Stimulated activated CD4-positive, alpha-beta T cell treated with anti-CD3 and anti-CD28 coated beads, Interleukin-4, amount 100 ng/mL, for 48 hours (primary cell): ENCODE measurements at places on chromosomes 2 and 18.
A peak's percentile ranks its signal among the peaks of the same experiment; 100 is the strongest.

GRCh38 chr18:35071819-35072247 is 30.6 kb downstream of the MAPRE2 start:
- no peak for DNase-seq

DNA sequence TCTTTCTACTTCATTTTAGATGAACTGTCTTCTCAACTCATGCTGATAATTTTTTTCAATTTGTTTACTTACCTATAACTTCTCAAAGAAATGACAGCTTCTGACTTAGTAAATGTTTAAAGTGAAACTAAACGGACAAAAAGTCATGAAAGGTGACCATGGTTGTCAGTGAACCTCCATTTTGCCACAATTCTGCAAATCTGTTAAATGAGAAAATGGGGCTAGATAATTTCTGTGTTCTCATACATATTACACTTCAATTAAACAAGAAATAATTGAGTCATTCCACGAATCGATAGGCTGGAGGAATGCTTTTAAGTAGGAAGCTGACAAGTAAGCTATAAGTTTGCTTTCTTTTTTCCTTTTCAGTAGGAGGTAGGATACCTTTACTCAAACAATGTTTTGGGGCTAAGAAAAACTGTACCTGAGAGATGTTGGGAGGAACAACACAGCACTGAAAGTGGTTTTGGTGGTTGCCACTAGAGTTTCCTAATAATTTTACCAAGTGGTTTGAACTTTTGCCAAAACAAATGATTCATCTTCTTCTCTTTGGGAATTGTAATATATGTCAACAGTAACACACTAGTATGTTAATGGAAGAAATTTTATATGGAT is 17.1 kb downstream of the DYNAP start:
- no peak for DNase-seq

- DNase-seq = no peak
Measured at GRCh38 chr2:156687715-156688114, 251.5 kb downstream of the GPD2 start.

GRCh38 chr2:217244815-217245214 is 385.0 kb upstream of the TNP1 start:
- DNase-seq = no peak

DNA sequence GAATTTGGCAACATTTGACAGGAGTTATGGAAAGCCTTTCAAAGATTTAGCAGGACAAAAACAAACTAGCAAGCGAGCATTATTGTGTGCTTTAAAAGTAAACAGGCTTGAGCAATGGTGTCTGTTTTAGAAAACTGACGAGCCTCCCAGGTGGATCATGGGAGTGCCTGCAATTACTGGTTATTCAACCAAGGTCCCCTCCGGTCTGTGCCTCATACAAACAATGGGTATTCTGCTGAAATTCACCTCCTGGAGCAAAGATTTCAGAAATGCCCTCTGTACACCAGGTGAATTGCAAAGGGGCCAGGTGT is 22.4 kb downstream of the RTP5 start:
- DNase-seq = no peak

GRCh38 chr2:70340761-70341476 is 39.1 kb upstream of the FAM136A start:
- DNase-seq = no peak

GRCh38 chr2:104378853-104379374 is 475.0 kb upstream of the POU3F3 start:
- DNase-seq = no peak

DNA sequence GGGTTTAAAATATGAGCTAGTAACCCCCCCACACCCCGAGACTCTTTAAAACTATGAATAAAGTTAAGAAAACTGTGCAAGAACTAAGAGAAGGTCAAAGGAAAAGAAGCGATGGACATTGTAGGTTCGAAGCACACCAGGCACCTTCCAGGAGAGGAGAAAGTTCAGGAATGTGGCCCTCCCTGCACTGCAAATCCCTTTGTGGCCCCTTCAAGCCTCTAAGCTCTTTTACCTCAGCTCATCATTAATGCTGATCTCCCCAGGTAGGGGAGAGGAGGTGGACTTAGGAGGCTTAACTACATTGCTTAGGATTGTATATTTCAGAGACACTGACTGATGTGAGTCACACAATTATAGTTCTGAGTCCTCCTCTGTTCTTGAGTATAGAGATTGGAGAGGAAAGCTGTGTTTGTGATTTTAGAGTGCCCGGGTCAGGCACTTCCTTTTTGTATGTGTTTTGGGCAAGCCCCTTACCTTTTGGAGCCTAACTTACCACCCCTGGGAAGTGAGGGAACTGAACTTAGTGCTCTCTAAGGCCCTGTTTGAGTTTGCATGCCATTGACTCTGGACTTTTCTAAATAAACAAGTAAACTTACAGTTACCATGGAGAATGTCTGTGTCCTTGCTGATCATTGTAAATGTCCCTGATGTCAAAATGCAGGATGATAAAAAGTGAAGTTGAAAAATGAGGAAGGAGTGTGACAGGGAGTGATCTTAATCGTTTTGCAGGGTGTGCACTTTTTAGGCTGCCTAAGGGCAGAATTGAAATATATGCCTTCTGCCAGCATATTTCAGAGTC is 140.8 kb upstream of the ZEB2 start:
- DNase-seq = no peak

- DNase-seq = peak; percentile 57
Measured at GRCh38 chr2:218168635-218169462, 2.1 kb upstream of the CXCR1 start.

- DNase-seq = no peak
Measured at GRCh38 chr2:112047537-112048235, 7.4 kb upstream of the TMEM87B start.

- DNase-seq = no peak
Measured at GRCh38 chr2:11533278-11534070, at the start of gene GREB1. TSS of gene GREB1 (plus strand) at chr2:11534045. CDS start at chr2:11556615, 22,570 bp downstream.

DNA sequence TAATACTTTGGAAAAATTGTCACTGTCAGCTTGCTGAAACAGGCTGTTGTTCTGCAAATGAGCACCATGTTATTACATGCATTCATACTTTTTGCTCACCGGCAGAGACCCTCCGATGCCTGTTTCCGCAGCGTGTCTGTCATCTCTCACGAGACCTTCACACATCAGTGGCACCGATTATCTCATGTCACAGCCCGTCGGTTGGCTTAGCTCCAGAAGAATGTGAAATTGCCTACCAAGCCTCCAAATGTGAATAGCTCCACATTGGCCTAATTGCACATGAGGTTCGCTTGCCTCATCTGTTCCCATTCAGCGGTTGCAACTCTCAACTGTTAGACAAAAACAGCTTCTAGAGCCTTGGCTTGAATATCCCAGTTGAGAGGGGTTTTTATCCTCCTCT is 233.0 kb downstream of the ACTR3 start:
- DNase-seq = no peak

- DNase-seq = no peak
Measured at GRCh38 chr2:143229952-143230351, 100.7 kb downstream of the ARHGAP15 start.

GRCh38 chr18:3995476-3996102 is 459.5 kb downstream of the DLGAP1 start:
- peak; percentile 42 for DNase-seq

- peak; percentile 76 for DNase-seq
Measured at GRCh38 chr2:99180755-99181623, at the start of the genes MITD1 and MRPL30. TSS of gene MITD1 (minus strand) at chr2:99181058. CDS start at chr2:99180981, 77 bp downstream. TSS of gene MRPL30 (plus strand) at chr2:99181184. CDS start at chr2:99186204, 5,020 bp downstream.

- DNase-seq = no peak
Measured at GRCh38 chr2:1746174-1747064, 2.1 kb upstream of the PXDN start.

DNA sequence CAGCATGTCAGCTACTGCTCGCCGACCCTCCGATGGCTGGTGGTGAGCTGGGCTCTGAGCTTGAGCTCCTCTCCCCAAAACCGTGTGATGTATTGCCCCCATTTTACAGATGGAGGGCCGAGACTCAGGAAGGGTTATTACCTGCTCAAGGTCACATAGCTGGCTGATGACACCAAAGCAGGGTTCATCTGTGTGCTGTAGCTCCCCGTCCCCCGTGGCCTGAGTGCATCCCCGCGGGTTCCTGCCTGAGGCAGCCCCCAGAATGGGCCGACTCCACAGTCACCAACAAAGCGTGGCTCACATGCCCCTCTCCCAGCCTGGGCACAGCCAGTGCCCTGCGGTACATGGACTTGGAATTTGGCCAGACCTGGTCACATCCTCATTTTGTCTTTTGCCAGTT is 198.6 kb downstream of the TFCP2L1 start:
- DNase-seq = no peak

DNA sequence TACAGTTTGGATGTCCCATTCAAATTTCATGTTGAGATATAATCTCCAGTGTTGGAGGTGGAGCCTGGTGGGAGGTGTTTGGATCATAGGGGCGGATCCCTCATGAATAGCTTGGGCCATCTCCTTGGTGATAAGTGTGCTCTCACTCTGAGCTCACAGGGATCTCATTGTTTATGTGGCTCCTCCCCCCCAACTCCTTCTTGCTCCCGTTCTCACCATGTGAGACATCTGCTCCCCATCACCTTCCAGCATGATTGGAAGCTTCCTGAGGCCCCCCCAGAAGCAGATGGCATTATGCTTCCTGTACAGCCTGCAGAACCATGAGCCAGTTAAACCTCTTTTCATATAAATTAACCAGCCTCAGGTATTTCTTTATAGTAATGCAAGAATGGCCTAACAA is 3.0 kb upstream of the INPP1 start:
- no peak for DNase-seq

DNA sequence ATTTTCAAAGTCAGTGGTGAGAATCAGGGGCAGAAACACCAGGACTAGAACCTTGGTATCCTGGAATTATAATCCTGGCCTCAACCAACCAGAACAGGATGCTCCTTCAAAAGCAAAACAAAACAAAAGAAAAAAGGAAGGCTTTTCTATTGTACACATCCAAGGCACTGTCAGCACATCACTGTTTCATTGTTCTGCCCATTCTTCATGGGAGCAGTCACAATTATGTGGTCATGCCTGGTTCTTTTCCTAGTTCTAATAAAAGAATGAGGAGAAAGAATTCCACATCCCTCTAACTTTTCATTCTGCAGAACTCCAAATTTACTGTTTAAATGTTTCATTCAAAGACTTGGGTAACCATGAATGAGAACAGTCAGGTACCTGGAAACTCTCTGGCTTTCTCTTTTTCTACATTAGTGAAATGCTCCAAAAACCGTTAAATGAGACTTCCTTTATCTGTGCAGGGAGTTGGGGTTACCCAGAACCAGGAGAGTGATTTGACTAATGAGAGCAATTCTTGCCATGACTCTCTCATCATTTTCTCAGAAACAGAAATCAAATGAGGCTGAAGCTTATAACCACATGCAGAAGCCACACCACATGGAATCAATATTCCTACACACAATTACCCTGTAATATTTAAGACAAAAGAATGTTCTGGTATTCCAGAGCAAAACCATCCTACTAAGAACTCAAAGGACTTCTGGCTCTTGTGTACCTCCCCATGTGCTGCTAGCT is 110.9 kb upstream of the CCDC150 start:
- no peak for DNase-seq

GRCh38 chr2:60100034-60100433 is 453.4 kb downstream of the BCL11A start:
- DNase-seq = no peak

DNA sequence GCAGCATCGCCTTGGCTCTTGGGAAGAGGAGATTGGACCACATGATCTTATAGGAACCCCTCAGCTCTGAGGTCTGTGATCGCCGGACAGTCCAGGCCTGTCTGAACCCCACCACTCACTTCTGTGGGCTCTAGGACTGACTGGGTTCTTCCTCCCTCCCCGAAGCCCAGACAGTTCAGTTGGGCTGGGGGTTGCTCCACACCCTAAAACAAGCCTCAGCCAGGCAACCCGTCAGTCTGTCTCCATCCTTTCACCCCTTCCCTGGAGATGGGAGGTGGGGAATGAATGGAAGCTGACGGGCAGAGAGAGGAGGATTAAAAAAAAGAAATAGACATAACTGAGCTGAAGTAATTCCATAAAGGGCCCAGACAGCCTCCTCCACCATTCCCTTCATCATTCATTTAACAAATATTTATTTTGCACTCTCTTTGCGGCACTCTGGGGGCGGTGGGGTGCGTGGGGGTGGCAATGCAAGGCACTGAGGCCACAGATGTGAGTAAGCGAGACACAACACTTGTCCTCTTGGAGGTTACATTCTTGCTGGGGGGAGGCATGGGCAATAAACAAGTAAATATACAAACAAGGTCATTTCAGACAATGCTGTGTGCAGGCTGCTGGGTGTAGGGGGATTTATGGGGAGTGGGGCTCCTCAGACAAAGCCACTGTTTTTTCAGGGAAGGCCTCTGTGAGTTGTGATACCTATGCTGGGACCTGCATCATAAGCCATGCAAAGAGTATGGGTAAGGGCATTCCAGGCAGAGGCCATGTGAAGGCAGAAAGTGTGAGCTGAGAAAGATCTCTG is 12.9 kb downstream of the WNT10A start:
- no peak for DNase-seq

DNA sequence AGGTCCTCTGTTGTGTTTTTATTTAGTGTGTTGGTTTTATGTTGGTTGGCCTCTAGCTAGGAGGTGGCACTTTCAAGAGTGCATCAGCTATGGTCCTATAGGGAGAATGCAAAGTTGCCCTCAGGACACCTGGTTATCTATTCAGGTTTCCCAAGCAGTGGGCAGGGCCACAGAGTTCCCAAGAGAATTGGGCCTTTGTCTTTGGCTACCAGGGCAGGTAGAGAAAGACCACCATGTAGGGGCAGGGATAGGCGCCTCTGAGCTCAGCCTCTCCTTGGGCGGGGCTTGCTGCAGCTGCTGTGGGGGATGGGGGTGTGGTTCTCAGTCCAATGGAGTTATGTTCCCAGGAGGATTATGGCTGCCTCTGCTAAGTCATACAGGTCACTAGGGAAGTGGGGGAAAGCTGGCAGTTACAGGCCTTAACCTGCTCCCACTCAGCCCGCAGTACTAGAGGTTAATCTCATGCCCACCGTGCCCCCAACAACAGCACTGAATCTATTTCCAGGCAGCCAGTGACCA is 26.0 kb downstream of the ABCB11 start:
- no peak for DNase-seq

DNA sequence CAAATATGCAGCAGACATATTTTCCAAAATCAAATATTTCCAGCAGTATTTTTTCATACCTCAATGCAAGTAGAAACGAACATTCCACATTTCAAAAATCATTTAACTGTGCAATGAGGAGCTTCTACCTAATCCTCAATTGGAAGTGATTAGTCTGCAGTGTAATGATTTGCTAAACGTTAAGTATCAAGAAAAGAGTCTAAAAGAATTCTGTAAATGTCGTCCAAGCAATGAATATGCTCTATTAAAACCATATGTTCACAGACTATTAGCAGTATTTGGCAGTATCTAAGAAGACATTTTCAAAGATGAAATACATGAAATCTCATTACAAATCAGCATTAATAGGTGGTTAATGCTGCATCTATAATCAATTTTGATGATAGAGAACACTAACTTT is 15.9 kb downstream of the DYM start:
- no peak for DNase-seq

- DNase-seq = no peak
Measured at GRCh38 chr2:141508086-141508752, 622.6 kb downstream of the LRP1B start.
